Small intestine (tissue), 16 donors: ENCODE measurements at places on chromosomes 1 and 21.
A peak's percentile ranks its signal among the peaks of the same experiment; 100 is the strongest.

DNA sequence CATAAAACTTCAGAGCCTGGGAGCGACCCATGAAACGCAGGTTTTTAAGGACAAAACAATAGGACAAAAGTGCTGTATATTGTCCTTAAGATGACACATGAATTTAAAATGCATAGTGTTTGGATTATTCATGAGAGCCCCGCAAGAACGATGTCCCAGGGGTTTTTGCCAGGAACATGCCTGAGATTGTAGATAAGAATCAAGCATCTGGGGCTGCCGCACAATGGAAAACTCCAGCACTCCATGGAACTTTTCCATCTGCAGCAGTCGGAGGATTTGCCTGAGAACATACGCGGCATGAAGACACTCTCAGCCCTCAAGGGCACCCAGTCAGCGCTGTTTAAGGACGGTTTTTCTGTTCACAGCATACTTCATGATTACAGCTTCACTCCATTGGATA, 5.3 kb upstream of the ERG start:
- H3K27me3 ChIP-seq: no peaks in the 10 kb centered on the region
- H3K27ac ChIP-seq: no peak overlapping the region
- DNase-seq: no peak
- no peaks in the 10 kb centered on the region for H3K4me1 ChIP-seq
- H3K4me3 ChIP-seq: no peak overlapping the region

GRCh38 chr1:31651089-31651420, 6.4 kb upstream of the PEF1 start:
- DNase-seq: peak; percentile 59
- H3K4me1 ChIP-seq: peaks cover 23% of the 10 kb centered on the region
- H3K27ac ChIP-seq: peak overlapping the region; percentile 73
- H3K27me3 ChIP-seq: no peaks in the 10 kb centered on the region
- H3K36me3 ChIP-seq: no peaks in the 10 kb centered on the region
- H3K4me3 ChIP-seq: no peak overlapping the region

- H3K27ac ChIP-seq: no peak overlapping the region
- peaks cover 28% of the 10 kb centered on the region for H3K4me1 ChIP-seq
- no peak overlapping the region for H3K4me3 ChIP-seq
- no peak for DNase-seq
- H3K27me3 ChIP-seq: no peaks in the 10 kb centered on the region
- no peaks in the 10 kb centered on the region for H3K36me3 ChIP-seq
These were observed 29.3 kb upstream of the ZBTB21 start for GRCh38 chr21:42039470-42039901.

- peak; percentile 56 for DNase-seq
- no peaks in the 10 kb centered on the region for H3K27me3 ChIP-seq
- H3K36me3 ChIP-seq: no peaks in the 10 kb centered on the region
- no peak overlapping the region for H3K4me3 ChIP-seq
These were observed 2.1 kb upstream of the S100A9 start for GRCh38 chr1:153355445-153356071.

GRCh38 chr1:219153723-219154122, 20.0 kb upstream of the LYPLAL1 start:
- no peak for DNase-seq
- no peaks in the 10 kb centered on the region for H3K27me3 ChIP-seq
- H3K4me1 ChIP-seq: no peaks in the 10 kb centered on the region
- no peak overlapping the region for H3K4me3 ChIP-seq
- no peak overlapping the region for H3K27ac ChIP-seq
- H3K36me3 ChIP-seq: no peaks in the 10 kb centered on the region

- H3K4me3 ChIP-seq: no peak overlapping the region
- no peaks in the 10 kb centered on the region for H3K36me3 ChIP-seq
- H3K27me3 ChIP-seq: no peaks in the 10 kb centered on the region
- DNase-seq: peak; percentile 28
These were observed 290.3 kb downstream of the PTPRC start for GRCh38 chr1:198929111-198929604.

DNA sequence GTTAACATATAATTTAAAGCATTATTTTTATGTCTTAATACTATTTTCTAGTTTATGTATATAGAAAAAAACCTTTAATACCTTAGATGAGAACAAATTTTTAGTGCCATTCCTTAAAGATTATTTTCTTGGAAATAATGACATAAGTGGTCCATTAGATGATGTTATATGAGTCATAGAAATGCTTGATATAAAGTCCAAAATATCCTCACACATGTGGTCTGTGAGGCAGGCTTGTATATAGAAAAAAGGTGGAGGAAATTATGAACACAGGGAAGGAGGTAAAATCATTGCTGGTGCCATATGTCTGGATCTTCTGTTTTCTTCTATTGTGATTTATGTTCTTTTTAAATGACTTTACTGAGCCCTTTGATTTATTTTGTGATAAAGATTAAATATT, 79.3 kb downstream of the MAP3K7CL start:
- no peak overlapping the region for H3K27ac ChIP-seq
- H3K4me1 ChIP-seq: no peaks in the 10 kb centered on the region
- no peak overlapping the region for H3K4me3 ChIP-seq
- H3K27me3 ChIP-seq: no peaks in the 10 kb centered on the region

GRCh38 chr1:12052008-12052573, 11.0 kb upstream of the TNFRSF8 start:
- H3K27me3 ChIP-seq: peaks cover 3% of the 10 kb centered on the region
- no peaks in the 10 kb centered on the region for H3K4me1 ChIP-seq
- peak; percentile 72 for DNase-seq

DNA sequence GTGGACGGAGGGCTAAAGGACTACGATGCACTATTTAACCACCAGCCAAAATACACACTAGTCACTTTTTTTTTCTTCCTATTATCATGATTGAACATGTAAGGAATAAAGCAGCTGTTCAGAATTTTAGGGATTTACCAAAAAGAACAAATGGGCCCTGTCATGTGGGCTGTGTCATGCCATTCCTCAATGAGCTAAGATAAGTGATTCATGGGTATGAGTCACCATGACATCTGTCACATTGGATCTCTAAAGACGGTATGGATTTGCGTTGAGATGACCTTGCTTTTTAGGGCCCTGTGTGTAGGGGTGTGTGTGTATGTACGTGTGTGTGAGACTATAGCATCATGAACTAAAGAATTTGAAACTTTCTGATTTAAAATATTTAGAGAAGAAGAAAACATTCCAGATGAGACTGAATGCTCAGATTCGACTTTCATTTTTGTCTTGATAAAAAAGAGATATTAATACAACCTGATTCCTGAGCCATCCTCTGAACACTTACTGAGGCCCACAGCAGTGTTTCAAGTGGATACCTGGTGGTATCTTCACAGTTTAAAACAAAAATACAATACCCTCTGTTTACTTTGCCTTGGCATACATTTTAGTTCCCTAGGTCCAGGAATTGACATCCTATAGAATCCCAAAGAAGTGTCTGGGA, 246.1 kb upstream of the DUSP10 start:
- no peaks in the 10 kb centered on the region for H3K36me3 ChIP-seq
- no peak overlapping the region for H3K4me3 ChIP-seq

DNA sequence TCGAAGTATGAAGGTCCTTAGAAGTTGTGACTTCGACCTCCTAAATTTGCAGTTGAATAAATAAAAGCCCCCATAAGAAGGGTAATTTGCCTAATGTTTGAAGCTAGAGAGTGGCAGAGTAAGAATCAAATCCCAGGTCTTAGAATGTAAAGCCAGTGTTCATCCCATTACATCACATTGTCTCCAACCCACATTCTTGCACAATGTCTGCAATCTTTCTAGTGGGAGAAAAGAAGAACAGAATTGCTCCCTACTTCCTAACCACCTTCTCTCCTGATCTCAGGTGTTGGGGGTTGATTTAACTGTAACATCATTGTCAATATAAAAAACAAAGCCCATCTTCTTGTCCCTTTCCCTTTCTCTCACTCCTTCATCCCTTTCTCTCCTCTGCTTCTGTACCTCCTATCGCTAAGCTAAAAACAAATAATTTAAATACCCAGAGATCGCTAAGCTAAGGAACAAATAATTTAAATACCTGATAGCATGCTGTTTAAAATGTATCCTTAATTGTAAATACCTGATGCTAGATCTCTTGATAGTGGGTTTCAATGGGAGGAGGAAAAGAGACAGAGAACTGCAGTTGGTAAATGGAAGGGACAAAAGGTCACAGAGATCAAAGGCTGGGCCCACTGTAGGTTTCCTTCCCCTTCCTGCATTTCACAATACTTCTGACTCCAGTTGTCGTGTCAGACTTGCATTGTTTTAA, 32.1 kb upstream of the CCDC190 start:
- no peaks in the 10 kb centered on the region for H3K4me1 ChIP-seq
- DNase-seq: peak; percentile 52
- no peak overlapping the region for H3K4me3 ChIP-seq
- no peaks in the 10 kb centered on the region for H3K36me3 ChIP-seq
- no peak overlapping the region for H3K27ac ChIP-seq
- H3K27me3 ChIP-seq: no peaks in the 10 kb centered on the region

DNA sequence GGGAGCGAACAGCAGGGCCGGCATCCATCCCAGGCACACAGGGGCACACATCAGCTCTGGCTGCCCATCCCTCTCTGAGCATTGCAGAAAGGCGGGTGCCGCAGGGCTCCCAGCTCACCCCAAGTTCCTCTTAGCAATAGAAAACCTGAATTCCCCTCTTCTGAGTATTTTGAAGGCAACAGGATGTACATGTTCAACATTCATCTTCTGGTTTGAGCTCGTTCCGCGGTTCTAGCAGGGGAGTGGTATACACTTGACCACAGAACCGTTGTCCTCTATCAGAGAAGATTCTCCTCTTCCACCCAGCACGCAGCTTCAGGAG, 23.6 kb downstream of the ACTA1 start:
- no peak for DNase-seq
- no peaks in the 10 kb centered on the region for H3K36me3 ChIP-seq
- no peak overlapping the region for H3K27ac ChIP-seq
- no peak overlapping the region for H3K4me3 ChIP-seq

DNA sequence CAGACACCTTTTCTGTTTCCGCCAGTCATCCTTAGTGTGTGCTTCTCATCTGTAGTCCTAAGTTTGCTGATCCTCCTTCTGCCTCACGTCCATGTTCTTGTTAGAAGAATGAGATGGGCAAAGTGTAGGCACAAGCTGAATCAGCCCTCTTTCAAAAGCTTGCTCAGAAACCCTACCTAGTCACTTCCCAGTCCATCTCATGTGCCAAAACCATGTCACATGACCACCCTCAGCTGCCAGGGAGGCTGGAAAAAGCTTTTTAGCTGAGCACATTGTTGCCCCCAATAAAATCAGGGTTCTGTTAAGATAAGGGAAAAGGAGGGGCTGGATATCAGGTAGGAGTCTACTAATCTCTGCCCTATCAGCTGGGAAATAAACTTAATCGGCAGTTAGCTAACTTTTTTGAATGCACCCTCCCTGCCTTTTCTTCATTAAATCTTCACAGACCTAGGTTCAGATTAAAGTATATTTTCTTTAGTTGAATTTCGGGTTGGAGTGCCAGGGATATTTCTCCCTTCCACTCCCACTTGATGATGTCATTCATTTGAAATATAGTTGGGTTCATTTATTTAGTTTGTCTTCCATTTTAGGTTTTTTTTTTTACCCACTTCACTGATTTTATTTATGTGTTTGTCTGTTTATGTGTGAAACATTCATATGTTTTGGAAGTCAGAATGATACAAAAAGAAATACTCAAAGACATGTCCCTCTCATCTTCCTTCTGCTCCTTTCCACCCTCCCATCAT, 129.2 kb downstream of the ROR1 start:
- no peak overlapping the region for H3K4me3 ChIP-seq
- no peaks in the 10 kb centered on the region for H3K27me3 ChIP-seq
- no peak overlapping the region for H3K27ac ChIP-seq
- DNase-seq: peak; percentile 49

DNA sequence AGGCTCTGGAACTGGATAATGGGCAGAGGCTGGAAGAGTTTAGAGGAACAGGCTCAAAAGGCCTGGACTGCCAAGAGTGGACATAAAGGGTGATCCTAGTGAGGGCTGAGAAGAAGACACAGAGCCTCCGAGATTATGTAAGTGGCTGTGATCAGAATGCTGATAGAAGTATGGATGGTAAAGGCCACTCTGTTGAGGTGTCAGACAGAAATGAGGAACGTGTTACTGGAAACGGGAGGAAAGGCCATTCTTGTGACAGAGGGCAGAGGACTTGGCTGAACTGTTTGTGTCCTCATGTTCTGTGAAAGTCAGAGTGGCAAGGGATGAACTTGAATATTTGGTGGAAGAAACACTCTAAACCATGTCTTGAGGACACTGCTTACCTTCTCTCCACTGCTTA, 6.7 kb upstream of the ABCG1 start:
- no peaks in the 10 kb centered on the region for H3K27me3 ChIP-seq
- H3K36me3 ChIP-seq: no peaks in the 10 kb centered on the region
- no peak overlapping the region for H3K27ac ChIP-seq
- no peak overlapping the region for H3K4me3 ChIP-seq

GRCh38 chr1:212512816-212513559, 80.3 kb downstream of the NENF start:
- no peak for DNase-seq
- peaks cover 10% of the 10 kb centered on the region for H3K4me1 ChIP-seq
- peaks cover 11% of the 10 kb centered on the region for H3K27me3 ChIP-seq
- H3K4me3 ChIP-seq: no peak overlapping the region
